HCEC 1CT (cell line): ENCODE measurements at places on chromosomes 16 and 17.

DNA sequence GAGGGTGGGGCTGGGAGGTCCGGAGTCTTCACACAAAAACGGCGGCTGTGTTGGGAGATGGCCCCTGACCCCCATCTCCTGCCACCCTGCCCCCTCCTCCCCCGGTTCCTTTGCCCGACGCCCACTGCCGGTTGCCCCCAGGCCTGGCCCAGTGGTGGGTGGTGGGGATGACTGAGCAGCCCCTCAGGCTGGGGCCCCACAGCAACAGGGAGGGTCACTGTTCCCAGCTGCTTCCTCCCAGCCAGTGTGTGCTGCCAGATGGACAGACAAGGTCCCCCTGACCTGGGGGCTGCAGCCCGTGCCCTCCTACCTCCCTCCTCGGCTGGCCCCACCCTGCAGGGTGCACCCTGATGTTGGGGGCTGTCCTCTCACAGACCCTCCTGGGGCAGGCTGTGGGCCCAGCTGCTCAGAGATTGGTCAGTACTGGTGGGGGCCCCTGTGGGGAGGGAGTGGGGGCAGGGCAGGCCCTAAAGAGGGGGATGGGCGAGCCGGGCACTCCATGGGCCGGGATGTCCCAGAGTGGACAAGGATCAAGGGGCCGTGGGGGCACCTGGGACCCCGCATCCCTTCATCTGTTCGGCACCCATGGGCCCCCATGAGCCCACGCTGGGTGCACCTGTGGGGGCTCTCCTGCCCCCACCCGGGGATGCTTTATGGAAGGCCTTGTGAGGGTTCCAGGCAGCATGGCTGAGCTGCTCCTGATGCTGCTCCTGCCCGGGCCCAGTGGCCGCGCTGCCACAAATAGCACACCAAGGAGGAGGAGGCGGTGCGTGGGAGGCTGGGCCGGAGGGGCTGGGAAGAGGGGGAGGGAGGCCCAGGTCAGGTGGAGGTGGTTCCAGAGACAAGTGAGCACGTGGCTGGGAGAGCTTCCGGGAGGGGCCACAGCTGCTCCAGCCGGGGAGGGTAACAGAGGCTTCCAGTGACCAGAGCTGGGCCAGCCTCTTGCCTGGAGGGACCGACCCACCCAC is 5.1 kb downstream of the C1QTNF8 start:
- DNase-seq, result no peak

GRCh38 chr17:45013021-45013997 is 38.1 kb downstream of the DCAKD start:
- no peak for DNase-seq

- no peak for DNase-seq
Measured at GRCh38 chr16:80828495-80828894, 24.1 kb upstream of the CDYL2 start.

DNA sequence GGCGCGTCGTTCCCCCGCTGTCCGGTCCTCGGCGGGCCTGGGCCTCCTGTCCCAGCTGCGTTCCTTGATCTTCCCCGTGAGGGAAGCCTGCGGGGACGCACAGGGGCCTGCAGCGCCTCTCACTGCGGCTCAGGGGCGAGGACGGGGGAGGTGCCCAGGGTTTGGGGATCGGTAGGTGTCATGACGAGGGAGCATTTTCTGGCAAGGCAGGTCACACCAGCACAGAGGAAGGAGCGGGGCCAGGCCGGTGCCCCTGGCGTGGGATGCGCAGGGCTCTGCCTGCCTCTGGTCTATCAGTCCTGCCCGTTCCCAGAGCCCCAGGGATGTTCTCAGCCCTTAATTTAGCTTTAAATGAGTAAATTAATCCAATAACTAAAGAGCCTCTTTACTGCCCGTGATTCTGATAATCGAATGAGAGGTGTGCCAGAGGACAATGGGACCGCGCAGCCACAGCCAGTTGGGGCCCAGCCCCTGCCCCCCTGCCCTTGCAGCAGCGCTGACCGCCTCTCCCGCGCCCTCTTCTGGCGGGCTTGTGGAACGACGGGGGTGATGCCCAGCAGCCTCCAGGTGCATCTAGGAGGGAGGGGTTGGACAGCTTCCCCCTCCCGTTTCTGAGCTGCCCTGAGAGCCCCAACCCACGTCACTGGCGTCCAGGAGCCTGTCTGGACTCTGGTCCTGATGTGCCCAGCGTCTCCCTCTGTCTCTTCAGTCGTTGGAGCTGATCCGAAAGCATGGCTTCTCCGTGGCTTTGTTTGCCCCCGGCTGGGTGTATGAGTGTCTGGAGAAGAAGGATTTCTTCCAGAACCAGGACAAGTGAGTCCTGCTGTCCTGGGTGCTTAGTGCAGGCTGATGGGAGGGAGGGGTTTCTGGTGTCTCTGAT is 7.9 kb downstream of the ENGASE start:
- peak; percentile 11 for DNase-seq

DNA sequence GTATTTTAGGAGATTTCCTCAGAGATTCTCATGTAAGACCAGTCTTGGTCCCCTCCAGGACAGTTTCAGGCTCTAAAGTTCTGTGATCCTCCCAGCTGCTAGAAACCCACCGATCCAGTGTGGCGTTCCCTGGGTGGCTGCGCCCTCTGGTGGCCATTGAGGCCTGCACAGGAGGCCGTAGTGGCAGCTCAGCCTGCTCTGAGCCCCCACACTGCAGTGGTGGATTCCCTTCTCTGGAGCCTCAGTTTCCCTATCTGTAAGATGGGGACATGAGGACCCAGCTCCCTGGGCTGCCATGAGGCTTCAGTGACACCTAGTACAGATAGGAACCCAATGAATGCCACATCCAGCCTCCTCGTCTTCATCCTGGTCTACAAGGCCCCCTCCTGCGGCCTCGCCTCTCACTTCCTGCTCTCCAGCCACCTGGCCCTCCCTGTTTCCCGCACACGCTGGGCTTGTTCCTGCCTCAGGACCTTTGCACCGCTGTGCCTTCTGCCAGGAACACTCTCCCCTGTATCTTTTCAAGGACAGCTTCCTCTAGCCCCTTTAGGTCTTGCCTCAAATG is 16.5 kb downstream of the CCDC102A start:
- DNase-seq, result peak; percentile 44

DNA sequence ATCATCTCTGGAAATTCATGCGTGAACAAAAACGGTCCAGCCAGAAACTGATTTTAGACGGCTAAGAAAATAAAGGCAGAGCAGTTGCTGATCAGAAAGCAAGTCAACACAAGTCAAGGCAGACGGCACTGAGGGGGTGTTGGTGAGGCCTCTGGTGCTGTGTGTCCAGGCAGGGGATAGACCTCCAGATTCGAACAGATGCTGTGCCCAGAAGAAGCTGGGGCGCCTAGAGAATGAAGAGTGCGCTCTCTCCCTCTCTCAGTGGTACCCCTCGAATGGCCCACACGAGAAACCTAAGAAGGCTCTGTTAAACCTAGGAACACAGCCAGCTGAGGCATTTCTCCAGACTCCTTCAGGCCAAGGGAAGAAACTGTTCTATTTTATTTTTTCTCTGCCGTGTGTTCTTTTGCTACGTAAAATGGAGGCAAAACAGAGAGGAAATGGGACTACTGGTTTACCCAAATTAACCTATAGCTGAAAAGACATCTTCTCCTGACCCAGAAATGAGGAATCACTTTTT is 178.3 kb downstream of the PMP22 start:
- DNase-seq, result no peak

DNA sequence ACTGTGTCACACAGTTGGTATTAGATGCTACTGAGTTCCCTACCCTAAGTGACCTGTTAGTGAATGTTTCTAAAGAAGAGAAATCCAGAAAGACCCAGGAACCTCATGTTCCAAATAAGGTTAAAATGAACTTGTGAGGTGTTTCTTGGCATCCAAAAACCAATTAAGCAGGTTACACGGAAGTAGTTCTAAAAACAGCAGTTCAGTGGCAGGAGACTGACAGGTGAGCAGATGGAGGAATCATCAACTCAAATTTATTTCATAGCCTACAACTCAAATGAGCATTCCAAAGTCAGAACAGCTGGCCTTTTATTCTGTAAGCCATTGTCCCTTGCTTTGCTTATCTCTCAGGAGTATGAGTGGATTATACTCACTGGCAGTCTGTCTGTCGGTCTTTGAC is 188.3 kb downstream of the IRX3 start:
- no peak for DNase-seq

DNA sequence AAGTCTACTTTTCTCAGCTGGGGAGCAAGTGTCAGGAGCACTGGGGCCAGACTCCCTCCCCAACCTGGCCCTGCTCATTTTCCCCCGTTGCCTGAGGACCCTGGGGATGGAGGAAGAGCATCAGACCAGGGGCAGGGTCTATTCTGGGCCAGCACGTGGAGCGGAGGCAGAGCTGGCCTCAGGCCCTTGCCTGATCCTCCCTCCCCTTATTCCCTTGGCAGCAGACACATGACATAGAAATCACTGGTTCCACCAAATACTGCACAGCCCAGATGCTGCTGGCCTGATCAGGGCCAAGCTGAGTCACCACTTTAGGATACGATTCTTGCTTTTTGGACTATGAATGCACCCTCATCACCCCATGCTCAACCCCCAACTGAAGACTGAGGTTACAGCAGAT is 15.8 kb upstream of the AGRP start:
- peak; percentile 64 for DNase-seq

GRCh38 chr16:1036726-1037393 is 35.7 kb upstream of the SSTR5 start:
- no peak for DNase-seq

DNA sequence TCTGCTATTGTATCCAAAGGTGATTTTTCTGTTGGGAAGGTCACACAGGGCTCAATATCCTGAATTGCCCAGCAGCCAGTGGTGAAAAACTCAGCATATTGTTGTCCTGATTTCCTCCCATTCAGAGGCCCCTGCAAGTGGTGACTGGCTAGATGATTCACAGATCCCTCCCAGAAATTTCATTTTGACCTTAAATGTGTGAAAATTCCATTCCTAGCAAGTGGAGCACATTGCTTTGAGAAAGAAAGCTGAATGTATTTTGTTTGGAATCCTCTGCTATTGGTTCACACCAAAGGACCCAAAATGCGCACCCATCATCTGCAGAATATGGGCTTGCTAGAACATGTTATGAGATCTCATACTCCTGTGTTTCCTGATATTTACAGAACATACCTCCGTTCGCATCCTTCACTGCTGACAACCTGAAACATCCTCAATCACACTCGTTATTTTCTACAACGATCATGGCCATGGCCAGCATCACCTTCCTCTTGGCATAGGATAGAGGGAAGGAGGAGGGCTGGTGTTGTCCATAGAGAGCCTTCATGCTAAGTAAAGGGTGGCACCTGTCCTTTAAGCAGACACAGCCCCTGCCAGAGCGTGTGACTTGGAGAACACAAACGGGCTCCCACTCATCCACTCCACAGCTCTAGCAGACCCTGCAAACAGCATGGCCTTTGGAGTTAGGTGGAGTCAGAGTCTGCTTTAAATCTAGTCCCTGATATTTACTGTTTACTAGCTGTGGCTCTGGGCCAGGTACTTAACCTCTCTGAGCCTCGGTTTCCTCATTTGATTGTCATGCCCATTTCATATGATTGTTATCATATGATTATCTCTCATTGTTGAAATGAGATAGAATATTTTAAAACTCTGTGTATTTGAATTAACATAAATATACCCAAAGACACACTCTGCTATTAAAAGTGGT is 30.4 kb upstream of the NFAT5 start:
- peak; percentile 67 for DNase-seq

DNA sequence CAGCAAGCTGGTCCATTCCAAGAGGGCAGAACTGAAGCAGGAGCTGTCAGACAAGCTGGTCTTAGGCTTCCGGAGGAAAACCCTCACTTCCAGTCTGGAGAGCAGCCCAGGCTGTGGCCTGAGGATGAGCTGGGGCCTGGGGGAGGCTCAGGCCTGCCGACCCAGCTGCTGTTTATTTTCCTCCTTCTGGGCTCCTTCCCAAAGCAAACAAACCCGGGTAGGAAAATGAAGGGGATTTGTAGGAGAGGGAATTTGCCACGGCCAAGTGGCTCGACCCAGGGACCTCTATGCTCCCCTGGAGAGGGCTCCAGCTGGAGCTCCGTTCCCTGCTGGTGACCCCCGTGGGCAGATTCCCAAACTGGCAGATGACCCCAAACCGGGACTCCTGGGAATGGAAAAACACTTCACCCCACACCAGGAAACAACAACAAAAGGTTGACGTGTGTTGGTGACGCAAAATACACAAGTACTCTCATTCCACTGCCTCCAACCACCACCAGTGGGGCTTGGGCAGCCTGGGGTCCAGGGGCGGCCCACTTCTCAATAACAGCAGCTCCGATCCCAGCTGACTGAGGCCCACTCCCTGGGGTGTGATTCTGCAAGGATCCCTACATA is 8.8 kb downstream of the JUP start:
- DNase-seq, result peak; percentile 93

DNA sequence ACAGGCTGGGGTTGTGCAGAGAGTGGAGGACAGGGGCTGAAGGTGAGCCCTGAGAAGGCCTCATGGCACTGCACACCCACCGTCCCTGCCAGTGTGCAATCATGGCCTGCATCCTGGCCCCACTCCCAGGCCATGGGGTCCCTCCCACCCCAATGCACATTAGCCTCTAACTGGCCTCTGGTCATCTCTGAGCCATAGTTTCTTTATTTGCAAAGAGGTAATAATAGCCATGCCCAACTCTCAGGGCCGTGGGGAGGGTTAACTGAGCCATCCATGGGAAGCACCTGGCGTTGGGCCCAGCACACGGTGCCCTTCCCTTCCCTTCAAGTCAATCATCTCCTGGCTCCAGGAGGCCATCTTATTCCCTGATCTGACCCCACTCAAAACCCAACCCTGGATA is 10.8 kb upstream of the ITGA3 start:
- no peak for DNase-seq

DNA sequence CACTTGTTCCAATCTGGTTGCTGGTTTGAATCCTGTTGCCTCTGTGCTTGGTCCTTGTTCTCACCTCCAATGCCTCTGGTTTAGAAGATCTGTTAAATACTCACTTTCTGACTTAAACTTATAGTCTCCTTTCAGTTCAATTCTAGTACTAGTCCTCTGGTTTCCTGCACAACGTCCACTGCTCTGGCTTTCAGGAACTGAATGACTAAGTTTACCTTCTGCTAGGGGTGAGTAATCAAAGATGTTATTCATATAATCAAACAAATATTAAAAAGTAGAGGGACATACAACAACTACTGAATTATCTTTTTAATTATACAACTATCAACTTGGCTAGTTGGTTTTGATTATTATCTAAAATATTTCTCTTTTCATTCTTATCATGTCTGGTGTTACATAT is 496.4 kb upstream of the TOM1L1 start:
- DNase-seq, result no peak

GRCh38 chr17:15261802-15262290 is 3.3 kb downstream of the PMP22 start:
- peak; percentile 20 for DNase-seq

- no peak for DNase-seq
Measured at GRCh38 chr17:61460796-61461585, 8.8 kb downstream of the TBX4 start.

GRCh38 chr16:76524356-76524755 is 247.2 kb downstream of the CNTNAP4 start:
- DNase-seq, result no peak
